ENCODE measurements at places on chromosomes 12 and 14.

GRCh38 chr14:102275866-102276265, 29.1 kb downstream of the MOK start:
- DNase-seq, result no peak

GRCh38 chr12:64636856-64637255, 26.6 kb downstream of the RASSF3 start:
- DNase-seq, result no peak

DNA sequence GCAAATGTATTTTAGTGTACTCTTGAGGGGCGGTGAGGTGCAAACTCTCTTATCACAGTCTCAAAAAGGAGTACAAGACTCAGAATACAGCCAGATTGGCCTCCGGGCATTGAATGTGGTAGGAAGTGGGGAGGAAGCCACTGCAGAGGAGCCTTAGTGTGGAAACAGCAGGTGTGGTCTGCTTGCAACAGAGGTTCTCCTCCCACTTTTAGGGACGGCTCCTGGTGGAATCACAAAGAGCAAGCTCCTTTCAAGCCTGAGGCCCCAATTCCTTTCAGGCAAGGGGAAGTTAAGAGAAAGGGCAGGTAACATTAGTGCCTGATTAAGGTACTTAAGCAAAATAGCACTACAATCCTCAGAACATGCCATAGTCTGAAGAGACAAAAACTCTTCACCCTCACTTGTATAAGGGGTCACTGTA, 23.7 kb upstream of the SLC2A3 start:
- DNase-seq, result no peak

DNA sequence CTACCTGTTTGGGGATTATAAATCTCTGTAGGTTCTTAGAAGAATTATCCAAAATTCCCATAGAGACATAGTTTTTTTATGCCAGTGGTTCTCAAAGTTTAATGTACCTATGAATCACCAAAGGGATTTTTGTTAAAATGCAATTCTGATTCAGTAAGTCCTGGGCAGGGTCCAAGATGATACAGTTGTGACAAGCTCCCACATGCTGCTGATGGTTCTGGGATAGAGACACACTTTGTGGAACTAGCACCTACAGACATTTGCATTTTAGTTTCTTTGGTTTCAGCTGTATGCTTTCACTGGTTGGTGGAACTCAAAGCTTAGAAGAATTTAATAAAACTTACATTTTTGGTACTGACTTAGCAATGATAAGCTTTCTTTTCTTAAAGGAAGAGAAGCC, 80.4 kb downstream of the PTCSC3 start:
- DNase-seq, result no peak

- DNase-seq, result no peak
Measured at GRCh38 chr12:65853489-65854157, 29.3 kb downstream of the HMGA2 start.

DNA sequence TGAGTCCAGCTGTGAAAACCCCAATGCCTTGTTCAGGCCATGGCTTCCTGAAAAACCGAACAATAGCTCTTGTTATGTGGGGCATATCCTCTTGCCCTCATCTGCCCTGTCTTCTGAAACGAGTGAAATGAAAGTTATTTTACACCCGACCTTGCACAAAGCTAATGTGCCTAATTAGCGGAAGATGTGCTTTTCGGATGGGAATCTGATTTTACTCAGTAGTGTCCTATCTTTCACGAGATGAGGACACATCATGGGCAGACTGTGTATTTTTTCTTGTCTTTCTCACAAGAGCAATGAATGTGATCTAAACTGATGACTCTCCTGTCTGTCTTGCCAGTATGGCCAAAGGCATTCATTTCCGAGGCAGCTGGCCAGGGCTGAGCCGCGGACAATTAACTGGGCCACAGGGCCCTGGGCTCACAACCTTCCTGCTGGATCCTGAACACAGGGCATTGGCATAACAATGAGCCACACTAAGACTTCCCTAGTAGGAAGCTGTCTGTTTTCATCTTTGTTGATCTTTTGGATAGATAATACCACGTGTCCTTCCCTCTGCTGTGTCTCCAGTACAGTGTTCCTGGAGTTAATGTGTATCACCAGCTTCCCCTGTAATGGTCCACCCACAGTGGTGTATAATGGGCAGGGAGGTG, 86.0 kb upstream of the HIF1A start:
- no peak for DNase-seq

DNA sequence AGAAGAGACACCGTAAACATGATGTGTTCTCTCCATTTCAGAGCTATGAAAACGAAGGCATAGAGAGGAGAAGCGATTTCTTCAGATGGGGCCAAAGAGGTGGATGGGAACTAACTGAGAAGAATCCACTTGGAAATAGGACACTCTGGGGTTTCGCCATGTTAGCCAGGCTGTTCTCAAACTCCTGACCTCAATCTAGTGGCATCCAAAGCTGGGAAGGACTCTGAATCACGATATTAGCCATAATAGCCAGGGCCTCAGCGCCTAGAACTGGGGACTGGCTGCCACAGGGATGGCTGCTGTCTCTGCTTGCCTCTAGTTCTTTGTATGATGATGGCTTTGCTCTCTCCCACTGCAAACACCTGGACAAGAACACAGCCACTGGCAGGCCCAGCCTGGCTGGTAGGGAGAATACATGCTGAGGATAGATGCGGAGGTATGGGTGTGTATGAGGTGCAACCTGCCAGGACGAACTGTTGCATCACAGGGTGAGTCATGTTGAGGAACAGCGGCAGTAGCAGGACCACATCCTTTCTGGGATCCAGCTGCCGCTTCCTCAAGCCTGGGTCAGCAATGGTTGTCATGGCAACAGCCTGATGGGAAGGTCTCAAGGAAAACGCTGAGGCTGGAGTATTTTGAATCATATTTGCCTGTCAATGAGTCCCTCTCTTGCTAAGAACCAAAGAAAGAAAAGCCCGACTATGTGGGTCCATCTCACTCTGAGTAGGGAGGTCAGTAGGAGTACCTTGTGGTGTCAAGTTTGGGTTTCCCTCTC, 31.1 kb downstream of the CCDC177 start:
- no peak for DNase-seq

Data from GM18507 (cell line).